ENCODE measurements at places on chromosomes 11 and 22.
A peak's percentile ranks its signal among the peaks of the same experiment; 100 is the strongest.

- DNase-seq, result no peak
These were observed 55.3 kb upstream of the SLC36A4 start for GRCh38 chr11:93253111-93253510.

DNA sequence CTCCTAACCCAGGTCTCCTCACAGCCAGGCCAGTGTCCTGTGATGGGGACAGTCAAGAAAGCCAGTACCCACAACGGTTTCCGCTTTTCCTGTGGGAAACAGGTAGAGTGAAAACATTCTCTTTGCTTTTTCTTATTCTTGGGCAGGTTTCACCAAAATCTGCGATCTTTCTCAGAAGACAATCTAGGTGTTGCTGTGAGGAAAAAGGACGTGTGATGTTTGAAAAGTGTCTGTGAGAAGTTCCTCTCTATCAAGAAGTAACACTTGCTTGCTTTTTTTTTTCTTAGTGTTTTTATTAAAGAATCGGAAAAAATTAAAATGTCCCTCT lies 9.2 kb upstream of the IL2RB start:
- DNase-seq, result no peak

DNA sequence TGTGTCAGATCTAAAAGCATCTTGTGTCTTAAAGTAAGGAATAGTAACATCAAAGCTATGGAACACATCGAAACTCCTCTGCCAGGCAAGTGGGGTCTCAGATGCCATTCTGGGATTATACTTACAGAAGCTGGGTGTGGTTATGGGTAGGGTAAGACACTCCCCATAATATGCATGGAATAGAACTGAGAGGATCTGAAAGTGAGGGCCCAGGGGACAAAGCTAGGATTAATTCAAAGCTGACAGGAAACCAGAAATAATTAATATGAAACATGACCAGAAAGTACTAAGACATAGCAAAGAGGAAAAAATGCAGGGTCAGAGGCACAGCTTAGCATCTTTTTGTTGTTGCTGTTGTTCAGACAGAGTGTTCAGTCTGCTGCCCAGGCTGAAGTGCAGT lies 40.2 kb upstream of the EED start:
- DNase-seq, result no peak

DNA sequence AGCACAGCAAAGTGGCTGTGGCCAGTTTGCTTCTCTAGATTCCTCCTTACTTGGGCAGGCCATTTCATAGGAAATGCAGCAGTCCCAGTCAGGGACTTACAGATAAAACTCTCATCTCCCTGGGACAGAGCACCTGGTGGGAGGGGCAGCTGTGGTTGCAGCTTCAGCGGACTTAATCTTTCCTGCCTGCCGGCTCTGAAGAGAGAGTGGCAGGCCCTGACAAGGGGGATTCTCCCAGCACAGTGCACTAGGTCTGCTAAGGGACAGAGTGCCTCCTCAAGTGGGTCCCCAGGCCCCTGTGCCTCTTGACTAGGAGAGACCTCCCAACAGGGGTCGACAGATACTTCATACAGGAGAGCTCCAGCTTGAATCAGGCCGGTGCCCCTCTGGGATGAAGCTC lies 1649.1 kb downstream of the LRRC4C start:
- DNase-seq, result no peak

DNA sequence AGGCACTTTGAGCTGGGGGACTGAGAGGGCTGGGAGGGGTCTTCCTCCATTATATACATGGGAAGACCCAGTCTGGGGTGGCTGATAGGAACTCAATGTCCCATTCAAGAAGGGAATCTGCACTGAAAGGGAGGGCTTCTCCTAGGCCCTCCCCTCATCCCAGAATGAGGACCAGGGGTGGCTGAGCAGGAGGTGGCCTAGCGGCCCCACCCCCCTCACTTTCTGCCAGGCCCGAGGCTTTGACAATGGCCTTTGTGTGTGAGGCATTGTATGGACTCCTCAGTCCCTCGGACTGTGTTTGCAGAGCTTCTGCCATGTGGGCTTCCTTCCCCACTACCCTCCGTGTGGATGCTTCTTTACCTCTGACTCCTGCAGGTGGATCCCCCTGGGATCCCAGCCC lies 65.7 kb downstream of the NECTIN1 start:
- DNase-seq, result no peak

- DNase-seq, result peak; percentile 89
These were observed 11.4 kb downstream of the PRSS23 start for GRCh38 chr11:86811637-86812321.

DNA sequence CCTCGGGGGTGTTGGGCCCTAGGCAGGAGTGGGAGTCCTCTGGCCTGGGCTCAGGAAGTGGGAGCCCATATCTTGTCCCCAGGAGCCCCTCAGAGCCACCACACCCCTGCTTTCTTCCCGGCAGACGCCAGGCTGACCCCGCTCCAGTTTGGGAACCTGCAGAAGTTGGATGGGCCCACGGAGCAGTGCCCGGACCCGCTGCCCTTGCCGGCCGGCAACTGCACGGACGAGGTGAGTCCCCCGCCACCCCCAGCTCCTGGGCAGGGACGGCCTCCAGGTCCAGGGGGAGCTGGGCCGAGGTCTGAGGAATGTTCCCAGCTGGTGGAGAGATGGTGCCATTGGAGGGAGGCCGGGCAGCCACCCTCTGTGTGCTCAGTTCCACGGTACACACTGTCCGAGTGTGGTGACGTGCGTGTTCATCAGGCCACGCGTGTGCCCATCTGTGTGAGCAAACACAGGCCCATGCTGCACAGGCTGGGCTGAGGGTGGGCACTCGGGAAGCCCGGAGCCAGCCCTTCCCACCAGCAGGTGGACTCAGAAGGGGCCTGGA lies 4.8 kb downstream of the MUC5B start:
- DNase-seq, result no peak

- no peak for DNase-seq
These were observed 49.1 kb downstream of the XKR3 start for GRCh38 chr22:16776080-16776479.

DNA sequence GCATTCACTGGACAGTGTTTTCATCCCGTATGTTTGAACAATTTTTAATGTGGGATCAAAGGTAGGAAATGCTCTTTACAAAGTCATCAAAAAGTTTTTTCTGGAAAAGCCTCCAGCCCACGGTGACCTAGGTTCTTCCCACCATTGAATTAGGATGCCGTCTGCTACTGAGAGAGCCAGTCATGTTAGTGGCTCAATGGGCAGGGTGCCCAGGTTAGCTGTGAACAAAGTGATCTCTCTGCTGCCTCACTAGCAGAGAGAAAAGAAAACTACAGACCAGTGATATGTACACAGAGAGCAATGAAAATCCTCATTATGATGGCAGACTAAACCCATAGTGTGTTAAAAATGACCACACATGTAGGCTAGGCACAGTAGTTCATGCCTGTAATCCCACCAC lies 32.4 kb downstream of the KCNQ1 start:
- no peak for DNase-seq

GRCh38 chr11:3000032-3000961 lies 8.2 kb upstream of the NAP1L4 start:
- peak; percentile 35 for DNase-seq

GRCh38 chr11:28417601-28418323 lies 309.6 kb downstream of the METTL15 start:
- no peak for DNase-seq

GRCh38 chr11:94472916-94473799 lies 20.5 kb downstream of the MRE11 start:
- DNase-seq, result peak; percentile 31

DNA sequence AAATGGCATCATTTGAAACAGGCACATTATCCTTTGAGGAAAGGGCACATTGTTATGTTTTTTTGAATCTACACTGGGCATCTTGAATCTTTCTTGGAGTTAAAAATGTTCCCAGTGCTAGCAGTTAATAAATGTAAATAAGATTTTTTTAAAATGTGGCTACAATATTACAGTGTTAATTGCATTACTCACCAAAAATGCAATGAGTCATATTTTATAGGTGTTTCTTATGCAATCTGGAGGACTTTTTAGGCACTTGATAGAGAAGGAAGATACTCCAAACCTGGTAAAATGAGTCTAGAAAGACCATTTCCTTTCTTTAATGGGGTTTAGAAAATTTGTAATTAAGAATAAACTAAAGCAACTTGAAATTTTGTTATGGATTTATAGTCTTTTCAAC lies 238.0 kb downstream of the METTL15 start:
- DNase-seq, result peak; percentile 65

GRCh38 chr11:76658231-76658630 lies 12.3 kb downstream of the LRRC32 start:
- no peak for DNase-seq

DNA sequence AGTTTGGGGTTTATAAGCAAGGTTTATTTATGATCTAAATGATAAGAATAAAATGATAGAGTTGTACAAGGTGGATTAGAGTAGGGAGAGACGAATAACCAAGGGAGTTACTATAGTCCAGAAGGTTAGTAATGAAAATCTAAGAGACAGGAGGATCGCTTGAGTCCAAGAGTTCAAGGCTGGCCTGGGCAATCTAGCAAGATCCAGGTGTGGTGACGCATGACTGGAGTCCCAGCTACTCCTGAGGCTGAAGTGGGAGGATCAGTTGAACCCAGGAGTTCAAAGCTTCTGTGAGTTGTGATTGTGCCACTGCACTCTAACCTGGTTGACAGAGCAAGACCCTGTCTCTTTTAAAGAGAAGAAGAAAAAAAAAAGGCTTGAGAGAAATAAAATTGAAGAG lies 12.3 kb downstream of the HMGXB4 start:
- DNase-seq, result no peak

All from fibroblast of skin of right quadriceps (primary cell).